ENCODE measurements at places on chromosomes 12 and 14.

- DNase-seq: no peak
These were observed 16.9 kb upstream of the SRP54 start for GRCh38 chr14:34965912-34966311.

DNA sequence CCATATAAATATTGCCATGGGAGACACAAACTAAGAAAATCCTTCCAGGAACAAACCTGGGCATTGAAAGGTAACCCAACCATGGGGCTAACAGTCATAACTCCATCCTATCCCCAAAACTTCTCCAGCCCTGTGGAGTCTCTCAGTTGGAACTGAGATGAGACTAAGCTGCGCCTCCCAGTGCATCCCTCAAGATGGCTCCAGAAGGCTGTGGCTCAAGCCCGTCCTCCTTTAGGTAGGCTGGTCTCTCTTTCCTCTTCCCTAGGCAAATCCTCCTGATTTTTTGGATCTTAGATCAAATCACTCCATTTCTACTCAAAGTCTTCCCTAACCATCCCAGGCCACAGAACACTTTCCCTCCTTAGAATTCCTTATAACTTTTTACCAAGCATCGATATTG, 364.3 kb upstream of the CCDC196 start:
- no peak for DNase-seq

DNA sequence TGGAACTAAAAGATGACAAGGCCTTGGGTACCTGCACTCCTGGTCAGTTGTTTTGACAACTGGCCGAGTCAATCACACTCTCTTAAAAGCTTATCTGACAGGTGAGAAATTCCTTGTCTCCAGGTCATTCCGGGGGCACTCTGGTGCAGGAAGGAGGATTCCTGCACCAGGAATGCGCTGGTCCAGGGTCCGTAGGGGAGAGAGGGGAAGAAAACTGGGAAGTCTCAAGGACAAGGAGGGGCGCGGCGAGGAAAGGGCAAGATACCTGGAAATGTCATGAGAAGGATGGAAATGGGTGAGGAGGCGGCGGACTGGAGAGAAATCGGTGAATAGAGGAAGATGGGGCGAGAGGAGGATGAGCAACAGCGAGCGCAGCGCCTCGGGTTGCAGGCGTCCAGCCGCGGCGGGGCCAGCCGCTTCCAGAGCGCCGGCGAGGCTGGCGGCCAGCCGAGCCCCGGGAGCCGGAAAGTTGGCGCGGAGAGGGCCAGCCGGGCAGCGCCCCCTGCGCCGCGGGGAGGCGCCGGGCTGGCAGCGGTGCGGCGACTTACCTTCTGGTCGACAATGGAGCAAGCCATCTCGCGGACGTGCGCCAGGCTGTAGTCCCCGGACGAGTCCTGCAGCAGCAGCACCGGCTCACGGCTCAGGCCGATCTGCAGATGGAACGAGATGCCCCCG, 809 bp downstream of the PRKD1 start:
- peak; percentile 64 for DNase-seq

- no peak for DNase-seq
These were observed 75.9 kb upstream of the AVPR1A start for GRCh38 chr12:63226792-63227463.

GRCh38 chr12:12720052-12720451, 2.9 kb downstream of the CDKN1B start:
- no peak for DNase-seq

GRCh38 chr14:75155169-75155568, 21.2 kb downstream of the TMED10 start:
- no peak for DNase-seq

- no peak for DNase-seq
These were observed 10.6 kb upstream of the TBPL2 start for GRCh38 chr14:55450987-55451386.

- peak; percentile 53 for DNase-seq
These were observed 683 bp downstream of the CIPC start for GRCh38 chr14:77098529-77099353.

GRCh38 chr12:45034861-45035265, 16.0 kb downstream of the DBX2 start:
- no peak for DNase-seq

GRCh38 chr12:112792301-112792700, 753 bp downstream of the RPH3A start:
- DNase-seq: no peak

DNA sequence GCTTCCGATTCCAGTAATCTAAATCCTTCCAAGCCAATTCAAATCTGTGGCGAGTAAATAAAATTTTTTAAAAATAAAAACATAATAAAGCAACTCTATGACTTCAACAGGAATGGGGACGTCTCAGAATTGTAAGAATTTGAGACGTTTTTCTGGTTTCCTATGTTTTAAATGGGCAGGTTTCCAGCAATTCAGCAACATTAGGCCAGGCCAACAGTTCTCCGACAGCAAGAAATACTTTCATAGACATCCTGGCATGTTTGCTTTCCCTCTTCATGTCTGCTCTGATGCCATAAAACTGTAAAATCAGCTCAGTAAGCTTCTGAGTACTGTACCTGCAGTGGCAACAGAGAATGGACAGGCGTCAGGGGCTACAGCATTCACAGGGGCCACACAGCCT, 35.8 kb upstream of the DICER1 start:
- DNase-seq: no peak

DNA sequence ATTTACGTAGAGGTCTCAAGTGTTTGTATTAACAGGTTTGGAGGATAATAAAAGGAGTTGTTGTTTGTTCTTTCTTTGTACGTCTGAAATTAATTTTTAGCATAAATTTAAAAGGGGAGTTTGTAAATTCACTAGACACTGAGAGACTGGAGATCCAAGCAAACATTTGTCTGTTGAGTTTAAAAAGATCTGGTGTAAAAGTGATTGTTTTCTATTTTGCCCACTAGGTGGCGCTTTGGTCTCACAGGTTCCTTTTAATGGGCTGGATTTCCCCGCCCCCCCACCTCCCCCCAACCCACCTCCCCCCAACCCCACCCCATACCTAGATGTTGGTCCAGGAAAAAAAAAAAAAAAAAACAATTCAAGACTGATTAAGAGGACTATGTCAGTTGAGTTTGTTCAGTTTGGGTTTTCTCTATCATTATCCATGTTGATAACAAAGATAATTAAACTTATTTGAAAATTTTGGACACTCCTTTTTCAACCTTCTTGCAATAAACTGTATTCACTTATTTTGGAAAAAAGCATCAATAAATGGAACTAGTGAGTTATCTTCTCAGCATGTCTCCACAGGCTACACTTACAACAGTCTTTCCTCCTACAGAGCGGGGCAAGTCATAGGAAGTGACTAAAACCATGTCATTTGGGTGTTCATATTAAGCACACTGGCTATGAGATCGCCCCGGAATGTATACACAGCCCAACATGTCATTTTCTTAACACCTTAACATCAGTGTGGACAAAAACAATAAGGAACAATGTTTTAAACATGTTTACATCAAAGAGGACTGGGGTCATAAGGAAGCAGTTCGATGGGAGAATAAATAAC, 841.1 kb downstream of the NRXN3 start:
- DNase-seq: peak; percentile 2

DNA sequence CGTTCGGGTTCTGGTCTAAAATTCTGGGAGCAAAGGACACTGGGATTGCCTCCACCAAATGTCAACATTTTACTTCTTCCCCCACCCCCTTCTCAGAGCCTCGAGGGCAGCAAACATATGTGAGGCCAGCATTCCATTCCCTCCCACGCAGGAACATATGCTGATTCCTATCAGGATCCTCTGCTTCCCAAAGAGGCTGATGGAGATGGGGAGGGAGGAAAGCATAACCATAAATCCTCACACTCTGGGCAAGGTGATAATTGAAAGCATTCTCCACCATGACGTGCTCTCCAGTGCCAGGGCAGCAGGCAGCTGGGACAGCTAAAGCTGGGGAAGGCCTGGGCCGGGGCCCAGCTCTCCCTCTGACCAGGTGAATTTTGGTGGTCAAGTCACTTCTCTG, 395.0 kb downstream of the ZFP36L1 start:
- DNase-seq: no peak

DNA sequence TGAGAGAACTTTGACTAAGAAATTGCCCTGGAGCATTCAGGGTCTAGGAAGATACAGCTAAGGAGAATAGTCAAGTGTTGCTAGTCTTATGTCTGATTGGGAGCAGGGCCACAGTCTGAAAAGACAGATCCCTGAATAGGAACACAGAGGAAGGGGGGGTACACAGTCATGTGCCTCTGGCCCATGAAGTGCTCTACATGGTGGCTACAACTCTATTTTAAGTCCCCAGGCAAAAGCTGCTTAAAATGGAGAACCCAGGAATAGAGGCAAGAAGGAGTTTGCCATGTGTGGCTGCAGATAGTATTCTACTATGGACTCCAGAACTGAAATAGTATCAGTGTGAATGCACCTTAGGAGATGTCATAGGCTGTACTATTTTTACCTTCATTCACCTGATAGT, 118.0 kb upstream of the NPAS3 start:
- no peak for DNase-seq

DNA sequence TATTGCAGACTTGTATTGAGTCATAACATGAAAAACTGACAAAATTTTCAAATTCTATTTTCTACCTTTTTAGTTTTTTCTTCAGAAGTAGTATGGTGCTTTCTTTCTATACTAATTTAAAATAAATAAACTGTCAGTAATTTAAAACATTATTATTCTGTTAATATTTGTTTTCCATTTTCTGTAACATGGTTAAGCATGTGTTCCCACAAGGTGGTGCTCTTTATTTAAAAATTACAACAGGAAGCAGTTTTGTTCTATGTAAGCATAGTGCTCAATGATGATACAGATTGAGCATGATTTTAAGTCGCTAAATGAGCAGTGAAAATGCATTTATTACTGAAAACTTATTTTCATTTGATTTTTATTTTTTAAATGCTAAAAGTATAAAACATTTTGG, 114.6 kb downstream of the PPFIA2 start:
- no peak for DNase-seq

- DNase-seq: no peak
These were observed 17.4 kb upstream of the NAP1L1 start for GRCh38 chr12:76101739-76102385.

DNA sequence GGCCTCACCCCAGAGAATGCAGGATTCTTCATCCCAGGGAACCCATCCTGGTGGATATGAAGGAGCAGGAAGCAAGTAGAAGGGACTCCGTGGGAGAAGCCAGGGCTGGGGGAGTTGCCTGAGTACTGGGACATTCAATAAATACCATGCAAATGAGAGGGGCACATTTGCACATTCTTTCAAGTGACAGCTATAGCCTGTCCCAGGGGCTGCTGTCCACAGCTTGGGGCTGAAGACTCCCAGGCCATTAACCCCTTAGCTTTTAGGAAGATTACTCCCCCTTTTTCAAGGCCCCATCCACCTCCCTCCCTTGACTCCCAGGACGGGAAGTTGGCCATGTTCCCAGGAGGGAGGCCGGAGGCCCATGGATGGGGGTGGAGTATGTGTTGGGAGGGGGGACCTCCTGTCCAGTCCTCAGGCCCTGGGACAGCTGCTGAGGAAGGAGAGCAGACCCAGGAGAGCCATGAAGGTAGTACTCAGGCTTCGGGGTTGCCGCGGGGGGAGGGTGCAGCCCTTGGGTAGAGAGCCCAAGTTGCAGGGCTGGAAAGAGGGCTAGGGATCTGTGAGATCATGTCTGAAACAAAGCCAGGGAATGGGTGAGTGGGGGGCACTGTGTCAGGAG, 974 bp upstream of the TNS2 start:
- DNase-seq: peak; percentile 20

- DNase-seq: no peak
These were observed 23.5 kb downstream of the OR6C68 start for GRCh38 chr12:55515696-55516095.

- no peak for DNase-seq
These were observed 102.7 kb downstream of the LRRIQ1 start for GRCh38 chr12:85138833-85139232.

GRCh38 chr12:52399756-52400155, 6.4 kb downstream of the KRT82 start:
- no peak for DNase-seq

DNA sequence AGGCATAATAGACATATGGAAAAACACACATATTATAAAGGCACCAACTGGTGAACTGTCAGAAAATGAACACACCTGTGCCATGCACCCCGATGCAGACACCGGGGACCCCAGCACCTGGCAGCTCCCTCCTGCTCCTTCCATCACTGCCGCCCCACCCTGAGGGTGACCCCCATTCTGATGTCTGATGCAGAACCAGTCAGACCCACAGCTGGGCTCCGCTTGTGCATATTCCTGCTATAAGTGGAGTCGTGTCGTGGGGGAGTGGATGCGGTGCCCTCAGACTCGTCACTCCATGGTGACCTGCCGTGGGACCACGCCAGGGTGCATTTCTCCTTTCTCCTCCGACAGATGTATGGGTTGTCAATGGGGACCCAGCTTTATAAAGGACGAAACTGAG, 45.7 kb upstream of the MEG3 start:
- no peak for DNase-seq

DNA sequence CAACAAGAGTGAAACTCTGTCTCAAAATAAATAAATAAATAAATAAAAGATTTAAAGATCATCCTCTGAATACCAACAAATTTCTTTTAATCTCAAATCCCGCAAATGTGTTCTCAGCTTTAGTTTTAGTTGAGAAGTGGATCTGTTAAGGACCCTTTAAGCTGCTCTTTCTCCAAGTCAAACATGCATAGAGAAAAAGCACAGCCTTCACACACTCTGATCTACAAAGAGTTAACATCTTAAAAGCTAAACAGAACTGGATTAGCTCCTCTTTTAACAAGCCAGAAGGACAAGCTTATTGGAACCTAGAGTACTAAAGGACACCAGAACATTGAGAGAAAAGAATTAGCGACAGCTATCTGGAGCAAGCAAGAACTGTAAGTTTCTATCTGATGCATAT, at the start of gene RPGRIP1:
TSS of gene RPGRIP1 (plus strand) at position 301 of the 400 bp plus-strand sequence. CDS start 7,894 bp downstream, outside the sequence.
- DNase-seq: no peak

GRCh38 chr12:88896958-88897357, 316.7 kb upstream of the KITLG start:
- no peak for DNase-seq

GRCh38 chr12:42076976-42077375, 67.7 kb downstream of the GXYLT1 start:
- no peak for DNase-seq

GRCh38 chr12:116666305-116666673, 71.6 kb downstream of the SPRING1 start:
- DNase-seq: no peak
